ENCODE measurements at places on chromosomes 1 and 21.

- no peak for DNase-seq
Measured at GRCh38 chr21:25360593-25360992, 246.7 kb downstream of the MRPL39 start.

GRCh38 chr1:167683641-167684502 lies 37.9 kb upstream of the MPZL1 start:
- DNase-seq = no peak

GRCh38 chr1:199422206-199422605 lies 605.3 kb upstream of the NR5A2 start:
- DNase-seq = no peak

GRCh38 chr21:15057285-15057684 lies 7.5 kb downstream of the NRIP1 start:
- no peak for DNase-seq

DNA sequence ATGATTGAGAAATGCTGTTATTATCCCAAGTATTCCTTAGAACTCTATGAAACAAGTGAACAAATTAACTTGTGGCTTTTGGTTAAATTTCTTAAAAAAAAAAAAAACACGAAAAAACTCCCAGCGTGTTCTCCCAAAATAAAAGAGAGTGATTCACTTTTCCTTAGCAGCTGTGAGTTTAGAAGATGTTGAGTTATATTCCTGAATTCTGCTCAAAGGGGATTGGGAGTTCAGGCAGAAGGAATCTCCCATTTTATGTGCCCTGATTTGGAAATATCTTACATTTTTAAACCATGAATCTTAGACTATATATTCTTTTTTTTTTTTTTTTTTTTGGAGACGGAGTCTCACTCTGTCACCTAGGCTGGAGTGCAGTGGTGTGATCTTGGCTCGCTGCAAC lies 34.3 kb downstream of the SMG7 start:
- DNase-seq = no peak

DNA sequence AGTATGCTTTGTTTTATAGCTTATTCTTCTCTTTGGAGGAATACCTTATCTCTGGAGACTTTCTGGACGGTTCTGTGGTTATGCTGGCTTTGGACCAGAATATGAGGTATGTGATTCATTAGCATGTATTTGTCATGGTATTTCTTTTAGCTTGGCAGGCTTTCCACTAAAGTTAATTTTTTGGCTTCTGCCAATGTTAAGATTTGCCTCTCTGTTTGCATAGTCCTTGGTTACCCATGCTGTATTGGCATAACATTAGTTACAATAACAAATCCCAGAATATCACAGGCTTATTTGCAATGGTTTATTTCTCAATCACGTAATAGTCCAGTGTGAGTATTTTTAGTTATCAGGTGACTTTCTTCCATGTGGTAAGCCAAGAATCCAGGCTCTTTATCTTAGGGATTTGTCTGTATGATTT lies 9.7 kb downstream of the ZMPSTE24 start:
- DNase-seq = no peak

GRCh38 chr1:111784273-111784901 lies 28.7 kb downstream of the DDX20 start:
- DNase-seq = no peak

DNA sequence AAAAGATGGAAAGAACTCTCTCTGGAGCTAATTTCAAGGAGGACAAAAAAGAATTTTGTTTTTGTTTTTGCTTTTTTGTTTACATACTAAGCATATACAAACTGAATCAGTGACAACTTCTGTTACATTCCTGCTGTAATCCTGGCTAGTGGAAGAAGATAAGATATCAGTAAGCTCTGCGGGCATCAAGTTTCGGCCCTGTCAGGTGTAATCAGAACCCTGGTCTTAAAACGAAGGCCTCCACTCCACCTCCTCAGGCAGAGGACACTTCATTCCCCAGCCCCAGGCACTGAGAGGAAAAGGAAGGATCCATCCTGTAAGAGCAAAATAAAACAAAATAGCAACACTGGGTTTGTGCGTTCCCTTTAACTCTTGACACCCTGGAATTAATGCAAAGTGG lies 88.9 kb upstream of the ARHGAP29 start:
- no peak for DNase-seq

DNA sequence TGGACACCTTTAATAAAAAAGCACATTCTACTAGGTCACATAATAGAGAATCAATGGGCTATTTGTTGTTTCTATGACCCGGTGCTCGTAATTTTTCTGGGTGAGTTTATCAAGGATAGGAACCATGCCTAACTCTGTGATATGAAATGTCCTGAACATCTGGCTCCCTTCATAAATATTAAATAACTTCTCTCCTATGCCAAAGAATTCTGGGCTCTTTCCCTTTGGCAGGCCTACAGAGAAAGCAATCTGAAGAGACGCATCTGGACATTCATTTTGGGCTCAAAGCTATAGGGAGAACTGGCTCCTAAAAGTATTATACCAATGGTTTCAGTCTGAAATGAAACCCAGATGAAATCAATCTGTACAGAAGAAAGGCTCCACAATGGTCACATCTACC lies 38.8 kb upstream of the ANGPTL7 start:
- DNase-seq = no peak

GRCh38 chr1:1162597-1163537 lies 10.8 kb upstream of the TTLL10 start:
- DNase-seq = no peak

DNA sequence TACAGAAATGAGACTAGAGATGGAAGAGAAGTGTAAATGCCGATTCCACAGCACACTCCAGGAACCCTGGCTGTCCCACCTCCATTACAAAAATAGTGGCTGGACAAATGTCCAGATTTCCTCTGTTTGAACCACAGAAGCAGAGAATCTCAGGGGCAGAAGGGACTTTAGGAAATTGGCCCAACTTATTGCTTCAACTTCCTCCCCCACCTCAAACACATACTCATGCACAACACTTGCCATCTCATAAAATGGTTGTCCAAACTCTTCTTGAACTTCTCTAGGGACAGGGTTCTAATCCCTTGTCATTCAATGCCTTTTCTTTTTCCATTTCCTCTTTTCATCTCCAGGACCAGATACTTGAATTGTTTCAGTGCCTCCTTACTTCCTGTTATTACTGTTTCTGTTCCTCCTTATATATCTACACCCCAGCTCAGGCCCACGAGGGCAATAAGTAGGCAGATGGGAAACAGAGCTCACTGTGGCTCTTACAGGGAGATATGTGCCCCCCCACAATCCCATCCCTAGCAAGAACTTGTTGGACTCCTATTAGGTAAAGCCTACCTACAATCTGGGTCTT lies 8.5 kb upstream of the B4GALT3 start:
- DNase-seq = no peak

DNA sequence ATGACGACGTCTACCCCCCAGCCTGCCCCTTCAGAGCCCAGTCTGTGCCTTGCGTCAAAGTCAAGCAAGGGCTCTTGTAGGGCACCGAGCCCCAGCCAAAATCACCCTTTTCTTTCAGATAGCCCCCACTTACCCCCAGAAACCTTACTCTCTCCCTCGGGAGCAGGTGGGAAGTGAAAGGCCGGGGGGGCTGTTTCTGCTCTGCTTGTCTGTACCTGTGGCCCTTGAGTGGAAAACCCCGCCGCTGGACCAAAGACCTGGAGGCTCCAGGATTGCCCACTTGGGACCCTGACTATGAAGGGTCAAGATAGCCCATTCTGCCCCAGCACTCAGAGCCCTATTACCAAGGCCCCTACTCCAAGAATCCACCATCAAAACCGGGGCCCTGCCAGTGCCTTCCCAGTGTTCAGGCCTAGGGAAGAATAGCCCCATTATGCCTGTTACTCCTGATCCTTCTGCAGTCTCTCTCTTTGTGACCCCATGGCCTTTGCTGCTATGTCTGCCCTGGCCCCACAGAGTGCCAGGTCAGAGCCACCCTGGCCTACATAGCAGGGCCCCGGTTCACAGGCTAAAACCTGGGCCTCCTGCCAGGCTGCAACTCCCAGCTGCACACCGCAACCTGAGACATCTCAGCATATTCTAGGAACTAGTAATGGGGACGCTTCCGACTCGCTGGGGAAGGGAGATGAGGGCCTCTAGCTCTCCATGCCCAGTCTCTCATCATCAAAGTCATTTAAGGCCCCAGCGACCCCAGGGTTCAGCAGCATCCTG lies 22.2 kb upstream of the HPDL start:
- no peak for DNase-seq

DNA sequence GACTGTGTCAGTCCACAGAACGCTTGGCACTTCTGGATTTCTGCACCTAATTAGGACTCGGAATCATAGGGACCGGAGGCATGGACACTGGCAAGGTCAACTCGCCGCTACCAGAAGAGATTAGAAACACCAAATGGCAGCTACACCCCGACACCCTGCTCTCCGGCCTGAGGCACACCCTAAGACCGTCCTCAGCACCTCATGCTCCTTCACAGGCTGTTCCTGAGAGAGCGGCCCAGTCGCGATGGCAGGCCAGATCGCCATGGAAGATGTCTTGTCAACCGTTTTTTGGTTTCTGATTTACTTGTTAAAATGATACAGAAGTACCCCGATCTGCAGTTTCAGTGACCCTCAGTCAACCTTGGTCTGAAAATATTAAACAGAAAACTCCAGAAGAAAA lies 46.8 kb downstream of the NPHP4 start:
- DNase-seq = no peak

DNA sequence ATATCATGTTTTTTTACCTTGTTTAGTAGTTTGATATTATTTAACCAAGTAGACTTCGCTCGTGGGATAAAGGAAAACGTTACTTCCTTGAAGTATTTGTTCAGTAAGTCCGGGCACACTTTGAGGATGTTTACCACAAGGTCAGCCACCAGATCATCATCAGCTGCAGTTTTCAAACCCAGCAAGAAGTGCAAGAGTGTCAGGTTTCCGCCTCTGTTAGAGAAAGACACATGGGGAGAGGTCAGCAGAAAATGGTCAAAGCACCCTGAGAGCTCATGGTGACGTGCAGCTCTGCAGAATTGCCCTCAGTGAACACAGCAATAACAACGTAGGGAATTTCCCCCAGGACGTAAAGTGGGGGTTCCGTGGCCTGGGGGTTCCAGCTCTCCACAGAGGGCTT lies 24.4 kb downstream of the URB1 start:
- DNase-seq = no peak

DNA sequence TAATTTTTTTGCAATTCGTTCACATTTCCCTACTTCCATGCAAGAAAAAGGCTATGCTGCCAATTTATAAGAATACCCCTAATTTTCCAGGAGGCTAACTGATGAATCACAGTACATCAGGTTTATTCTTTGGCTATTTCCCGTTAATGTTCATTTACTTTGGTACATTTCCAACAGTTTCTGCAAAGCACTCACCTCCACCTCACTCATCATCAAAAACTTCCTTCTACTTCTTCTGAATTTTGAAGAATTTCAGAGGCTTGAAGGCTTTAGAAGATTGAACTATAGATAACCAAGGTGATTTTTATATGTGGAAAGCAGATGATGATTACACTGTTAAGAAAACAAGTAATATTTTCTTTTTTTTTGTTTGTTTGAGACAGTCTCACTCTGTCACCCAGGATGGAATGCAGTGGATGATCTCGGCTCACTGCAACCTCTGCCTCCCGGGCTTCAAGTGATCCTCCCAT lies 60.5 kb upstream of the HP1BP3 start:
- DNase-seq = no peak

DNA sequence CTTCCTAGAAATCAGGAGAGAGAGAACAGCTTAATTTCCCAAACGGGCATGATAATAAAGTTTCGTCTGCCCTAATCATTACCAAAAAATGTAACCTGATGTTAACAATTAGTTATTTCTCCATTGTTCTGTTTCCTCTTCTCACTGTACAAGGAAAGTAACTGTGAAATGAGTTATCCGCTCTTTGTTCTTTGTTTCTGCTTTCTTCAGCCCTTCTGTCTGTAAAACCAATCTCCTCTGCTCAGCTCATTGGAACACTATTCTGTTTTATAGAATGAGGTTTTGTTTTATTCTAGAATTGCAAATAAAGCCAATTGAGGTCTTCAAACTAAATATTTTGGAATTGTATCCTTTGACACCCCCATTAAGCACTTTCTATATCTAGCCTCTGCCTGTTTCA lies 8.8 kb upstream of the THEM4 start:
- no peak for DNase-seq

GRCh38 chr1:55329091-55329490 lies 113.9 kb upstream of the USP24 start:
- DNase-seq = no peak

- DNase-seq = no peak
Measured at GRCh38 chr1:107919953-107920352, 45.0 kb downstream of the VAV3 start.

DNA sequence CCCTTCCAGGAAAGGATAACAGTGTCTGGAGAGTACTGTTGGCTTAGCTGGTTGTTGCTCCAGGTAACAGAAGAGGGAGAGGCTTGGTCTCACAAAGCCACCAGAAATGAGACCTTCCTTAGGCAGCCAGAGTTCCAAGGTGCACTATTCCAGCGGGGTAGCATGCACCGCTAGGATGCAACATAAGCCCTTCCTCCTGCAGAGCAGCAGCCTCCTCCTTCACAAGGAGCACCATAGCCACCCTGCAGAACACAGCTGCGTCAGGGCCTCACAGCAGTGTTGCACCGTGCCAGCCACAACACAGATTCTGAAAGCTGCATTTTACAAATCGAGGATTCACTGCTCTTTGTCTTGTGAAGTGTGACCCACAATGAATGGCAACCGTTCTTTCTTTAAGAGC lies 142.0 kb downstream of the CLIC6 start:
- DNase-seq = no peak

GRCh38 chr1:223512057-223512456 lies 118.8 kb downstream of the CCDC185 start:
- DNase-seq = no peak

GRCh38 chr1:33420870-33421775 lies 9.8 kb downstream of the PHC2 start:
- DNase-seq = no peak

- no peak for DNase-seq
Measured at GRCh38 chr21:44628707-44629391, 2.0 kb downstream of the KRTAP10-9 start.

- DNase-seq = no peak
Measured at GRCh38 chr1:16967962-16968361, 12.5 kb downstream of the MFAP2 start.

- no peak for DNase-seq
Measured at GRCh38 chr1:111541721-111542120, 38.3 kb upstream of the ADORA3 start.

- DNase-seq = no peak
Measured at GRCh38 chr1:89822999-89823628, 2.3 kb downstream of the LRRC8D start.

GRCh38 chr21:45166931-45167330 lies 92.6 kb downstream of the ADARB1 start:
- no peak for DNase-seq

GRCh38 chr1:39574646-39575045 lies 1.9 kb downstream of the PABPC4 start:
- no peak for DNase-seq

- no peak for DNase-seq
Measured at GRCh38 chr1:113321771-113322387, 68.4 kb upstream of the MAGI3 start.
